ENCODE measurements at places on chromosomes 7 and 10.

GRCh38 chr7:17406738-17407137, 108.3 kb downstream of the AHR start:
- DNase-seq: no peak

DNA sequence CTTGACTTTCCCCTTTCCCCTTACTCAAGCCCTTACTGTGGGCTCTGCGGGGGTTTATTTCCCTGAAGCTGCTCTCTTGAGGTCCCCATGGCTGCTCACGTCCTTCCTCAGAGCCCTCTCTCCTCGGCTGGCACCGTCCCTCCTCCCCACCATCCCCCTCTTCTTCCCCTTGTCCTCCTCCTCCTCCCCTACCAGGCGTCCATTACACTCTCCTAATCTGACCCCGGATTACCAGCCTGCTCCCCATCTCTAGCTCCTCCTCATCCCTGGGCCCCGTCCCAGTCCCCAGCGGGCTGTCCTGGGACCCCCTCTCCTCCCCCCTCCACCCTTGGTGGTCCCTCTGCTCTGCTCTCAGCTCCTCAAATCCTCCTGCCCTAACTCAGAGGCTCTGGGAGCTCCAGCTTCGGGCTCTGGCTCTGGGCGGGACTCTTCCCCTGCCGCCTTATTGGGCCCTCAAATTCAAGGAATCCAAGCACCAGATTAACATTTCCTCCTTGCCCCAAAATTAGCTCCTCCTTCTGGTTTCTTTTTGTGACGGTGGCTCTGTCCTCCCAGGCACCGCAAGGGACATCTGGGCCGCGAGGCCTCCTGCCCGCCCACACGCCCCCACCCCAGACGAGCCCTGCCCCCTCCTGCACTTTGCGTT, 48.5 kb upstream of the LEP start:
- DNase-seq: no peak

- DNase-seq: peak; percentile 12
Observed at GRCh38 chr10:72353028-72353964, 1.4 kb downstream of the DNAJB12 start.

GRCh38 chr10:124496150-124496549, 34.5 kb downstream of the LHPP start:
- no peak for DNase-seq
